ENCODE measurements at places on chromosomes 6 and 20.

- DNase-seq = no peak
Measured at GRCh38 chr6:142761756-142762155, 183.2 kb downstream of the HIVEP2 start.

DNA sequence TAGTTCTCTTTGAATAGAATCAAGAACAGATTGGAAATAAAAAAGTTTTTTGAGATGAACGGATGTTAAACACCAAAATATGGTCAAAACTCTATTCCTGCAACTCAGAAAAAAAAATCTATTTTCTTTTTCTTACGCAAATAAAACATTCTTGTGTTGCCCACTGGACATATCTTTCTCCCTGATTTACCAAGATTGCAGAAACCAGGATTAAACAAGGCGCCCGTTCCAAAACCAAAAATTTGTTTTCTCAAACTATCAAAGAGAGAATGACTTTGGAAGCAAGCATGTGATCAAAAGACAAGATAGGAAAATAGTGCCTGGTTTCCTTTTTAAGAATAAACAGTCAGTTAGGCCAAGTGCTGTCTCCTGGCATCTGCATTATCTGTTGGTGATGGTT, 273.1 kb downstream of the CLIC5 start:
- no peak for DNase-seq

DNA sequence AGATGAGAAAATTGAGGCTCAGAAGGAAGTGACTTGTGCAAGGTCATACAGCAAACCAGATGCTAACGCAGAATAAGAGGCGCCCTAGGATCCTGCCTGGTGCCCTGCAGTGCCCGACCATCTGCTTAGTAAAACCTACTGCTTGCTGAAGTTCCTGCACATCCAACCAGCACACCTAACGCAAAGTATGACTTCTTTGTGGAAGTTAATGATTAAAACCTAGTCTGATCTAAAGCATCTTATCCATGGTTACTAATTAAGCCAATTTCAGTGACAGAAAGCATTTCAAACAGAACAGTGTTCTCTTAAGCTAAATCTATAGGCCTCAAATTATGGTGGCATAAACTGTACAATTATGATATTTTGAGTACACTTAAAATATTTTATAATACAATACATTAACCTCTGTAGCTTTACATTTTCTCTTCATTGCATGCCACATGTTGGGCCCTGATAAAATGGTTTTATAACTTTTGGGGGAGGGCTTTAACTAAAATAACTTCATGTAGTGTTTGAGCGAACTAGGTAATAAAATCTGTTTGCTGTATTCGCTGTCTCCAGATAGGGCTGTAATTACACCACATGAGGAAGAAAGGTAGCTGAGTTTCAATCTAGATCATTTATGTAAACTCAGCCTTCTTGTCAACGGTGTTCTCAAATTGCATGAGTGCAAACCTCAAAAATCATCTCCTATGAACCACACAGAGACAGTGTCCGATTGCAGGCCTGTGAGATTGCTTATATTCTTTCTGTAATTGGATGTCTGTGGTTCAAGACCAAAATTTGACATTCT, 37.5 kb upstream of the BEND3 start:
- no peak for DNase-seq

GRCh38 chr6:71015392-71015791, 58.5 kb upstream of the B3GAT2 start:
- no peak for DNase-seq

- no peak for DNase-seq
Measured at GRCh38 chr6:36608788-36609563, 14.8 kb downstream of the SRSF3 start.

- no peak for DNase-seq
Measured at GRCh38 chr6:45661661-45662060, 283.9 kb upstream of the SUPT3H start.

GRCh38 chr20:9269280-9269971, 200.5 kb downstream of the PLCB4 start:
- peak; percentile 5 for DNase-seq

DNA sequence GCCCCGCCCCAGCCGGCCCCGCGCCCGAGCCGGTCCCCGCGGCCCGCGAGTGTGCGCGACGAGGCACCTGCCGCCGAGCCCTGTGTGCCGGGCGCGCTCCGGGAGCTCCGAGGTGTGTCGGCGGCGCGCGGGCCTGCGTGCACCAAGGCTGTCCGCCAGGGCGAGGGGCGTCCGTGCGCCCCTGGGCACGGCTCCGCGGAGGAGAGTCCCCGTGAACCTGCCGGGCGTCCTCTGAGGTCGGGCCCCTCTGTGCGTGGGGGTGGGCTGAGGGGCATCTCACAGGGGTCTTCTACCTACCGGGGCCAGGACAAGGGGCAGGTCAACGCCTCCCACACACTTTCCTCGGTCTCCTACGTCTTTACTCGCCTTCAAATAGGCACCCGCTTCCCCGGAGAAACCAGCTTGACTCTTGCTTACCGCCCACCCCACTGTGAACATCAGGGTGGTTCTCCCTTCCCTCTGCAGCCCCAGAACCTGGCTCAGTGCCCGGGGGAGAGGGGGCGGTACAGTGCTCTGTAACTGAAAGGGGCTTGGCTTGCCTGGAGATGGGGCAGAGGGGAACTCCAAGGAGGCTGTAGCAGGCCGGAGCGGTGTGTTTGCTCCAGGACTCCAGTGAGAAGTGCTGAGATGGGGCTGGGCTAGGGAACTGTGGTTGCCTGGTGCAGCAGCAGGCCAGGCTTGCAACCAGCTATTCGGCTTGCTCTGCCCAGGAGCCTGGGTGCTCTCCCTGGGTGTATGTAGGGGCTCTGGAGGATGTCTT, at the start of gene SAMD10:
TSS of gene SAMD10 (minus strand) at position 86 of the 760 bp plus-strand sequence. CDS start 175 bp downstream, outside the sequence.
- DNase-seq = peak; percentile 39

GRCh38 chr6:144853603-144854002, 568.5 kb downstream of the UTRN start:
- no peak for DNase-seq

GRCh38 chr20:7031222-7031621, 263.7 kb downstream of the BMP2 start:
- DNase-seq = no peak

DNA sequence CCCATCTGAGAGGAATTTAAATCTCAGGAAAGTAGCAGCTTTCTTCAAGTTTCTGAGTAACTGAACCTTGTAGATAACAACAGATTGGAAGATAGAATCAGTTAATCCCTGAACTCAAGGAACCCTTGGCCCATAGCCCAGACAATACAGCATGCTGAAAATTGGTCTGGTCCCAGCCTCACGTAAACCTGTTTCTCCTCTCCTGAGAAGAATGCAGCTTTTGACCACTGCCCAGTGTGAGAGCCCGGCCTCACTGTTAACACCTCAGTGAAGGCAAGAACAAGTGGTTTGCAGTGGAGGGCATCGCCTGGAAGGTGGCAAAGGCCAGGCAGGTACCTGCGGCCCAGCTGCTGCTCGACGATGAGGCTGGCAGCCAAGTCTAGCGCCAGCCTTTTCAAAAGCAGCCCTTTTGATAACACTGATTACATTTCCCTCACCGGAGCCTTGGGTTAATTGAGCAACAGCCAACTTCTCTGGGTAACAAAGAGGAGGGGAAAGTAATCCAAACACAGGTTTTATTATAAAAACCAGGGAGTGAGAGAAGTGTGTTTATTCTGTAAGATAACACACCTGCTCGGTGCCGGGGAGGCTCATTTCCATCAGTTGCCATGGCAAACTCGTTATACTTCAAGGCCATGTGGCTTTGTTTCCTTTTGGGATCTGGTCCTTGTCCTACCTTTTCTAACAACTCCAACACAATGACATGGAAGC, 54.0 kb downstream of the TRAF3IP2 start:
- peak; percentile 44 for DNase-seq

DNA sequence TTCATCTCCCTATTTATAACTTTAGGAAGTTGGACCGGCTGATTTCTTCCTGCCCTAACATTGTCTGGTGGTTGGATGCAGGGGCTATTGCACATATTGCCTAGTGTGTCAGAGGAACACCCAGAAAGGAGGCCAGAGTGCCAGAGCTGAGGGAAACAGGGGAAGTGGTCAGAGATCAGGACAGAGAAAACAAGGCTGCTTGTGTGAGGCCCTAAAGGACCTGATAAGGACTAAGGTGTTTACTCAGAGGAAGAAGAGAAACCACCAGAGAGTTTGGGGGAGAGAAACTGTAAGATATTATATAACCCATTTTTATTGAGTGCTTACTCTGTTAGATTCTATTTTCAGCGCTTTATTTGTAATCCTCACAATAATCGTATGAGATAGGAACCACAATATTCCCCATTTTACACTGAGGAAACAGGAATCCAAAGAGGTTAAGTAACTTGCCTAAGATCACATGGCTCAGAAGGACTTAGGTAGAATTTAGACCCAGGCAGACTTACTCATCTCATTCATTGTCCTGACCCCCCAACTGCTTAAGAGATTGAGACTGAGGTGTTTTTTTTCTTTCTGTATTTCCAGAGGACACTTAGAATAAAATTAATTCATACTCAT, 54.0 kb upstream of the REV3L start:
- no peak for DNase-seq

Data from NCI-H226 (cell line).